ENCODE measurements at places on chromosomes 5 and 9. TPM values are rescaled to one million over a fixed set of nuclear protein-coding genes. Genes with fewer than 3 reads are reported as not detected.

The C8G gene
- 2.3 TPM for total RNA-seq

- DNase-seq = no peak
These were observed 30.8 kb upstream of the PANK3 start for GRCh38 chr5:168609806-168610482.

The NFIB gene
- total RNA-seq = 96.8 TPM

DNA sequence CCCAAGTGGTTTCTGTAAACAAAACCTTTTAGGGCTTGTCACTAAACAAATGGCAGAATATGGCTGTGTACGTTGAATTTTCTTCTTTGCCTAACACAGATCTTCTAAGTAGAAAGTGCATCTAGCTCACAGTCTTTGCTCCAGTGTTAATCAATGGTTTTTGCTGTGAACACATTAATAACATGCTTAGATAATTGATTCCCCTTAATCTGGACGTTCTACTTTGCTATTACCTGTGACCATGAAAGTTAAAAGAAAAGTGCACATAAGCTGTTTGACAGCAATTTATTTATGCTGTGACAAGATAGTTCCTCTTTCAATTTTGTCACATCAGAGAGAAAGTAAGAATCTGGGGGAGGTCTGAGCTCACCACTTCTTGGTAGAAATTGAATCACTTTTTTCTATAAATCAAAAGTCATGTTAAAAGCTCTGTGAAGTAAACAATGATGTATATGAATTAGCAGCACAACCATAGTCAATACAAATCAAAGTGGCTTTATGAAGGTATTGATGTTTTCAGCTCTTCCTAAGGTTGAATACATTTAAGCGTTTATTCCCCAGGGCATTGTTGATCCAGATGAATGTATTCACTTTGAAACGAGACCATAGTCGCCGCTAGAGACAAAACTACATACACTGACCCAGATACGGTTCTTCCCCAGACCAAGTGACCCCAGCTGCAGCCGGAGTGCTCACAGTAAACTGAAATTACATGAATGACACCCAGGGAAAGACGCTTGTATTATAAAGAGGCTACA, 174.6 kb upstream of the ZNF608 start:
- DNase-seq = no peak

All from heart right ventricle (tissue), 16 donors.